ENCODE measurements at places on chromosomes 5 and 9. TPM values are rescaled to one million over a fixed set of nuclear protein-coding genes. Genes with fewer than 3 reads are reported as not detected.

DNA sequence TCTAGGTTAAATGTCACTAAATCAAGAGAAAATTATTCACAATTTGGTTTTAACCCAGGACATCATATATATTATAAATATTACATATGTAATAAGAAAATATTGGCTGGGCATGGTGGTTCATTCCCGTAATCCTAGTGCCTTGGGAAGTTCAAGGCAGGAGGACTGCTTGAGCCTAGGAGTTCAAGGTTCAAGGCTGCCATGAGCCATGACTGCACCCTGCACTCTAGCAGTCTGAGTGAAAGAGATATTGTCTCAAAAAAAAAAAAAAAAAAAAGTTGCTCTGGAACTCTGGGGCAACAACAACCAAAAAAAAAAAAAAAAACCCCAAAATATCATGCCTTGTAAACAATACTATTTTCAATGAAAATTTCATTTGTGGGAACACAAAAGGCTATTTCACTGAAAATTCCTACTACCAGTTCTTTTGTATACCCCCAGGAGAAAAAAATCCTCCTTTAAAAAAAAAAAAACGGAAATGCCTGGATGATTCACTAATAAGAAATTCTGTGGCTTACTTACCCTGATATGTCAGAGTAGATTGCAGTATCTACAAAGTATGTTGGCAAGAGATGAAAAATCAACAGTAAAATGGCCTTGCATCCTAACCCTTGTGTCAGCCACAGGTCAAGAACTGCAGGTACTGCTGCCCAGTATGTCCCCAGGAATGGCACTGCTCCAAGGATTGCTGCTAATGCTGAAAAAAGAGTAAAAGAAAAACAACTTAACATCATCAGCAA lies 22.6 kb upstream of the CTNNAL1 start:
- peak; percentile 89 for DNase-seq

The TPD52L3 gene
- not detected for total RNA-seq

- no peak for DNase-seq
Observed at GRCh38 chr5:91252916-91253315, 130.2 kb downstream of the ARRDC3 start.

- DNase-seq = no peak
Observed at GRCh38 chr5:168334695-168335094, 43.2 kb downstream of the WWC1 start.

- no peak for DNase-seq
Observed at GRCh38 chr9:35559792-35560530, 45.1 kb upstream of the TESK1 start.

- DNase-seq = no peak
Observed at GRCh38 chr5:170306381-170306831, 8.8 kb upstream of the LCP2 start.

GRCh38 chr5:51802551-51803184 lies 419.4 kb downstream of the ISL1 start:
- DNase-seq = no peak

DNA sequence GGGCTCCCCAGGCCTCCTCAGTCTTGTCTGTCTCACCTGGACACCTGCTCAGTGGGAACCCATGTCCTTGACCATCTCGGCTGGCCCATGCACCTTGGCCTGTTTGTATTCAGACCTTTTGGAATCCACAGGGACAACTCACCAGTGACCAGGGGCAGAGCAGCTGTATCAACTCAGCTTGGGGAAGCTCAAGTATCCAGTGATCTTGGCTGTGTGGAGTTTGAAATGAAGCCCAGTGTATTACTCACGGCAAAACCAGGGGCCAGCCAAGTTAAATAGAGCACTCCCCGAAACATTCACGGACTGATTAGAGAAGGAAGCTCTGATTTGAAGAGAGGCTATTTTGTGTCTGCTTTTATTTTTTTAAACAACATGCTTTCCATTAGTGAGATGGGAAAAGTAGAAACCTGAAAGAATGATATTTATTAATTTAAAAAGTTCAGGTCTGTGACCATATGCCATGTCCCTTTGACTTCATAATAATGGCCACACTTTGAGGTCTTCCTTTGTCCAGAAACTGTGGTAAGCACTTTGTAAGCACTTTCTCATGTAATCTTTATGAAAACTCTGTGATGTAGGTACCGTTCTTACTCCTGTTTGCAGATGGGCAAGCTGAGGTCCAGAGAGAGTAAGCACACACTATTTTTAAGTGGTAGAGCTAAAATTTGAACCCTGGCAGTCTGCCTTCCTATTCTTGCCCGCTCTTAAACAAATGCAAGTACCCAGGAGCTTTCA lies 656.5 kb downstream of the BNC2 start:
- DNase-seq = peak; percentile 36

All from pulmonary artery endothelial cell (primary cell).